Activated CD4-positive, alpha-beta T cell treated with anti-CD3 and anti-CD28 coated beads, Interleukin-2, amount 50 U/mL, for 16 hours (primary cell): ENCODE measurements at places on chromosomes 5 and 9.

GRCh38 chr5:62007457-62007856 is 298.5 kb upstream of the KIF2A start:
- DNase-seq = no peak

GRCh38 chr5:39412721-39413394 is 11.9 kb downstream of the DAB2 start:
- DNase-seq = no peak

DNA sequence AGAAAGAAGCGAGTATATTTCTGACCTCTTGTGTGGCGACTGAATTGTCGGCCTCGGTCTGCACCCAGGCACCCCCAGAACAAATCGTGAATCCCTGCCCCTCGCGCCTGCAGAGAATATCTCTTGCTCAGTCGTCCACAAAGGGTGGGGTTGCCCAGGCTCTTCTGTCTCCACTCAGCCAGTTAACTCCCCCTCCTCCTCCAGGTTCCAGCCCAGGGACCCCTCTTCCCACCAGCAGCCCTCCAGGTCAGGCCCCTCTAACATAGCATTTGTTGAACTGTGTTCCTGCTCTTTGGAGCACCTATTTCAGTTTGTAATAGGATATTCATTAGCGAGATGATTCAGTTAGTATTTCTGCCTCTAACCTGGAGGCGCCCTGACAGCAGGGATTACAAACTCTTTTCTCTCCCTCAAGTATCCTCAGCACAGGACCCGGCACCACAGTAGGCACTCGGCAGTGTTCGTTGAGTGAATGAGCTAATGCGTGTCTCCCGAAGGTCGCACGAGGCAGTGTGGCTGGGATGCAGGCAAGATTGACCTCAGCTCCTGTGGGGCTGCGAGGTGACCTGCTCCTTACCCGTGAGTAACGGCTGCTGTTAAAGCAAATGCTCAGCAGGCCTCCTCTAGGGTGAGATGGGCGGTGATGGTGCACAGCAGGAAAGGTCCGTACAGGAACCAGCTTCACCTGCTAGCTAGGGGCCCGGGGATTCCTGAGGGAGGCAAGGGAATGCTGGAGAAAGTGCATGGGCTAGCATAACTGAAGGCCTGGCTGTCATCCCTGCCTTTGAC is 25.8 kb downstream of the ZBTB34 start:
- no peak for DNase-seq

GRCh38 chr9:91101611-91102168 is 260.0 kb downstream of the AUH start:
- DNase-seq = peak; percentile 88

- DNase-seq = no peak
Measured at GRCh38 chr5:63170486-63170885, 591.9 kb downstream of the LRRC70 start.

- DNase-seq = no peak
Measured at GRCh38 chr5:127153031-127153430, 79.7 kb upstream of the C5orf63 start.

DNA sequence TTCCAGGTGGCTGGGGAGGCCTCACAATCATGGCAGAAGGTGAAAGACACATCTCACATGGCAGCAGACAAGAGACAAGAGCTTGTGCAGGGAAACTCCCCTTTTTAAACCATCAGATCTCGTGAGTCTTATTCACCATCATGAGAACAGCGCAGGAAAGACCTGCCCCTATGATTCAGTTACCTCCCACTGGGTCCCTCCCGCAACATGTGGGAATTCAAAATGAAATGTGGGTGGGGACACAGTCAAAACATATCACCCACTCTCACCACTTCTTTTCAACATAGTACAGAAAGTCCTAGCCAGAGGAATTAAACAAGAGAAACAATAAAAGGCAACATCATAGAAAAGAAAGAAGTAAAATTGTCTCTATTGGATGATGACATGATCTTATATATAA is 223.4 kb upstream of the SLC24A2 start:
- DNase-seq = no peak

GRCh38 chr5:127311349-127311748 is 20.8 kb downstream of the MEGF10 start:
- no peak for DNase-seq
